ENCODE measurements at places on chromosomes 2 and 18.
A peak's percentile ranks its signal among the peaks of the same experiment; 100 is the strongest.

DNA sequence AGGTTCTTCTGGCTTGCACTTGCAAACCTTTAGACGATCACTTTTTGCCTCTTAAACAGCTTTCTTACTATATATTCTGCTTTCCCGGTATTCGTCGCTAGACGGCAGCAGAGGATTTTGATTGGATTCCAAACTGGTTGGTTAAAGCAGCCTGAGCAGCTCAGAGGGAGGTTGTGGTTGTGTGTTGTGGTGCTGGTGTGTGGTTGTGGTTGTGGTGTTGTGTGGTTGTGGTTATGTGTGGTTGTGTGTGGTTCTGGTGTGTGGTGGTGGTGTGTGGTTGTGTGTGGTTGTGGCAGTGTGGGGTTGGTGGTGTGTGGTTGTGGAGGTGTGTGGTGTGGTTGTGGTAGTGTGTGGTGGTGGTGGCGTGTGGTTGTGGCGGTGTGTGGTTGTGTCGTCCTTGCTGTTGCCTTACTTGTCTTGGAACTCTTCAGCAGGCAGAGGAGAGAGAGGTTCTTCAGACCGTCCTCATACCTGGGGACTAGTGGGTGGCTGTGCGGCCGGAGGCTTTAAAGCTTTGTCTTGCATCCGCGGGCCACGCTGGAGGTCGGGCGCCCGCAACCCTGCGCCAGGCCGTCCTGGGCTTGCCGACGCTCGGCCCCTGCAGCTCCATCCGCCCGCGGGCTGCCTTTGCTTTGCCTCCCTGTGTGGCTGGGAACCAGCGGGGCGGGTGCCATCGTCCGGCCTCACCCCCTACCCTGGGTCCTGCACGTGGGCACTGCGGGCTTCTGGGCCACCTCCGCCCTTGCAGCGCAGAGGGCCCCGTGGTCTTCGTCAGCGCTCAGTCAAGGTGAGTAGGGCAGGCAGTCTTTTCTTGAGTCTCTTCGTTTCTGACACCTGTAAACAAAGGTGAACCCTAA is 190.8 kb downstream of the ARHGAP28 start:
- DNase-seq = peak; percentile 77

DNA sequence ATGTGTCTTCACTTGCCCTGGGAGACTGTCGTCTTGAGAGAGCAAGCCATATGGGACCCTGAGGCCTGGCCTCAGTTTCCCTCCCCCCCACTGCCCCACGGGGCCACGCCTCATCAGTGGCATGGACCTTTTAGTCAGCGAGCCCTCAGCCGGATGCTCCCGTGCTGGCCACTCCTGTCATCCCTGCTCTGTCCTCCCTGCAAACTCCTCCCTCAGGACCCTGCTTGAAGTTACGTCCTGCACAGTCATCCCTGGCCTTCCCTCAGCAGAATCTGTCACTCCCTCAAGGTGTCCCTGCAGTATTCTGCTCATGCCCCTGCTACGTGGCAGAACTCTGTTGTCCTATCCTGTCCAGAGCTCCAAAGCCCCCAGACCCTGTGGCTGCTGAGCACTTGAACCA is 265.1 kb downstream of the NEDD4L start:
- DNase-seq = no peak

- no peak for DNase-seq
These were observed 54.0 kb downstream of the CNTNAP5 start for GRCh38 chr2:124079045-124079444.

GRCh38 chr2:191951832-191952231 is 104.9 kb upstream of the CAVIN2 start:
- DNase-seq = no peak

- DNase-seq = no peak
These were observed 27.4 kb upstream of the FZD7 start for GRCh38 chr2:202006301-202006700.
